CMK (cell line): ENCODE measurements at places on chromosomes 16 and 17.

DNA sequence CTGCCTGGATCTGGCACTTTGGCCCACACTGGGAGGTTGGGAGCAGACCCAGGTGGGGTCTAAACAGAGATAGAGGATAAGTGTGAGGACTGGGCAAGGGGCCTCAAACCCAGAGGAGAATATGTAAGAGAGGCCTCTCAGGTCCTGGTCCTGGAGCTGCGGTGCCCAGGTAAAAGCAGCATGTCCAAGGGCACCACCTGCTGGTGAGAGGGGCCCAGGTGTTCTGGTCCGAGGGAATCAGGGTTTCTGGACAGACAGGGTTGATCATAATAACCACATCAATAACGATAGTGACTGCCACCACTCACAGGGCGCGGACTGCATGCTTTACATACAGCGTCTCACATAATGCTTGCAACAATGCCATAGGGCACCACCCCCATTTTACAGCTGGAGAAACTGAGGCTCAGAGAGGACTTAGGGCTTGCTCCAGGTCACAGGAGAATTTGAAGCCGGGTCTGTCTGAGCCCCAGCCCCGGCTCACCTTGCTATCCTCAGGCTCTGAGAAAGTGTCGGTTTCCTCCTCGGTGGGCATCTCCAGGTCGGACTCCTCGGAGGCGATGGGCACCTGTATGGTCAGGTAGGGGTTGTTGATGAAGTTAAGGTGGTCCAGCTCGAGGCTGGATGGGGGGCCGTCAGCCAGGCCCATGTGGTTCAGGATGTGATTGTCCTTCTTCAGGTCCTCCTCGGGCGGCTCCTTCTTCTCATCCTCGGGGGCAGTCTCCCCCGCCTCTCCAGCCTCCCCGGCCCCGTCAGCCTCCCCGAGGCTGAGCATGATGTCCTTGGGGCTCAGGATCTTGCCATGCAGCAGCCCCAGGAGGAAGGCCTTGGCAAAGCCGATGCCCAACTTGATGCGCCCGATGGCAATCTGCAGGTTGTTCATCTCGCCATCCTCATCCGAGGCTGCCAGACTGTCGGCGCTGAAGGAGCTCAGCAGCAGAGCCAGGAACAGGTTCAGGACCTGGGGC is 19.1 kb upstream of the CD79B start:
- DNase-seq, result no peak

- DNase-seq, result no peak
Measured at GRCh38 chr16:9977333-9977897, 204.8 kb downstream of the GRIN2A start.

GRCh38 chr17:56755310-56755709 is 78.4 kb downstream of the C17orf67 start:
- no peak for DNase-seq

DNA sequence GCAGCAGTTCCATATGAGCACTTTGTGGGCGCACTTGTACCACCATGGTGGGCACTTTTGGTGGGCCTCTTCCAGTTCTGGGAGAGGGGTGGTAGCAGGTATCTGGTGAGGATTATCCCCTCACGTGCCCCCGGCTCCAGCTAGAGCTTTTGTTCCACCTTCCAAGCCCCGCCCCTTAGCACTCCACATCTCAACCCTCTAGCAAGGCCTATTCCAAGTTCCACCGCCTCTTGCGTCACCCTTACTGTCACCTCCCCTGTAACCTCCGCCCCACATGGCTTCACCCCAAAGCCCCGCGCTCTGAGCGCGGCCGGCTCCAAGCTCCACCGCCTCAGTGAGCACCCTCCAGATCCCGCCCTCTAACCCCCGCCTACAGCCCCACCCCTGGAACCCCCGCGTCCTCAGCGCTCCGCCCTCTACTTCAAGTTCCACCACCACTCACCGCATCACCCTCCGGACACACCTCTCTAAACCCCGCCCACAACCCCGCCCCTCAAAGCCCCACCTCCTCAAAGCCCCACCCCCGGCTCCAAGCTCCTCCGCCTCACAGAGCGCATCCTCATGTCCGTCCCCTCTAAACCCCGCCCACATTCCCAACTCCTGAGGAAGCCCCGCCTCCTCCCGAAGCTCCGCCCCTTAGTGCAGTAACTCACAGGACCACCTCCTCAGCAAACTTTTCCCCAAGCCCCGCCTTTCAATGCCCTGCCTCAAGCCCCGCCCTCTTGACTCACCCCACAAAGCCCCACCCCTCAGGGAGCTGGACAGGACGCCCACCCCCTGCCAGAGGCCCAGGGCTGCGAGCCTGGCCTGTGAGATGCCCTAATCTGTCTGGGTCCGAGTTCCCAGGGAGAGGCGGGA is 11.1 kb downstream of the SCN4A start:
- peak; percentile 93 for DNase-seq

DNA sequence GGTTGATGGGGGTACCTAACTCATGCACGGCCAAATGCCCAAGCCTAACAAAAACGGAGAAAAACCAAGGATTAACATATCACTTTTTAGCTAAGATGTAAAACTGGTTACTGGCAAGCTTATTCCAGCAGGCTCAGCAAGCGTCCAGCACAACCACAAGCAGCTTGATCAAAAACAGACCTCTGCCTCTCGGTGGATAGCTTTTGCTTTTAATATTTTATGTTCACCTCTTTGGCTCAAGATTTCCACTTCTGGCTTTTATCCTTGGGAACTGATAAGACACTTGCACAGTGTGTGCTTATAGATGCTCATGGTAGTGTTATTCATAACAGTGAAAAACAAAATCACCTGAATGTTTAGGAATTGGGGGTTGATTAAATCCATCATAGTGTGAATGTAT is 206.9 kb upstream of the CACNG5 start:
- DNase-seq, result no peak

DNA sequence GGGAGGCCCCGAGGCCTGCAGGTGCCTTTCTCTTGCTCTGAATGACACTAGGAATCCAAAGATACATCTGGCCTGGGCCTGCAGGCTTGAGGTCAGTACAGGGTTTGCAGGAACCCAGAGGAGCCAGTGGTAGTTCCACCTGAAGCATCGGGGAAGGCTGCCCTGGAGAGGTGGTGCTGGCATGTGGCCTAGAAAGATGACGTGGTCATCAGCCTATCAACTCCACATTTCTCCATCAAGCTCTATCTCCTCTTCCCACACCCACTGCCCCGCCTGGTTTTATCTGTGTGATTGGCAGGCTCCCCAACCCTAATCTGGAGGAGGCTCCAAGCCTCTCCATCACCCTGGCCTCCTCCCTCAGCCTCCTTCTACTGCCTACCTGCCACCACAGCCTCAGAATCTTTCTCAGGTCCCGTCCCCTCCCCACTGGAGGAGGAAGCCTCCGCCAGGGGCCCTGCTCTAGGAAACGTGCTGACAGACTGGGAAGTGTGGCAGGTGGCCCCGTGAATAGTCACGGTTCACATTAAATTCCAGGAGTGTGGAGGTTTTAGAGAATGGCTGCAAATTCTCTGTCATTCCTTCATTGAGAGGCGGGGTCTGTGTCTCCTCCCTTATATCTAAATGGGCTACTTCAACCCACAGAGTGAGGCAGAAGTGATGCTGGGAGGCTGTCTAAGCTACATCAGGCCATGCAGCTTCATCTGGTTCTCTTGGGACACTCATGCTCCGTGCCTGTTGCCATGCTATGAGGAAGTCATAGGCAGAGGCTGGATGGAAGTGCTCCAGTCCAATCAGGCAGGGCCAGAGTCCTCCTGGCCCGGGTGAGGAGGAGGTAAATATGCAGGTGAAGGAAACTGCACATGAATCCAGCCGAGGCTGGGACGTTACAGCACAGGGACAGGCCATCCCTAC is 11.4 kb upstream of the MAP2K3 start:
- no peak for DNase-seq

DNA sequence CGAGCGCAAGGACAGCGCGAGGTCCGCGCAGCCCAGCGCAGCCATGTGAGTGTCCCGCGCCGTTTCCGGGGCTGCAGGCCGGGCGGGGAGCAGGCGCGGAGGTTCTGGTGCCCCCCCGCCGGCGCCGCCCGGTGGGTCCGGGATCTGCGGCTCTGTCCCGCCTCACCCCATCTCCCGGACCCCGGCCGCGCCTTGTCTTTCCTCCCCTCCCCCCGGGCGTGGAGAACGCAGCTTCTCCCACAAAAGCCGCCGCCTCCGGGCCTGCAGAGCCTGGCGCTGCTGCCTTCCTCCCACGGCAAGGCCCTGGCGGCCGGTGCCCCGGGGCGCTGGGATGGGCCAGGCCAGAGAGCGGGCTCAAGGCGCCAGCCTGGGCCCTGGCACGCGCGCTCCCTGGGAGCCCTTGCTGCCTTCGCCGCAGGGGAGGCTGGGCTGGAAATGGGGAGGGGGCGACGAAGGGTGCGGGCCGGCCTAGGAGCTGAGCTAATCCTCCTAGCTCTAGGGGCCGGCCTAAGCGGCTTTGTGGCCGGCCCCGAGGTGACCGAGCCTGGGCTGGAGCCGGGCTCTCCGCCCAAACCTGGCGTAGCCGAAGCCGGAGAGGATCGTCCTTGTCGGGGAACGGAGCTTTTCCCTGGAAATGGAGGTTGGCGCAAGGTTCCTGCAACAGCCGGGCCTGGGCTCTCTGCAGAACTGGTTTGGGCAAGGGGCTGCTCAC is 397 bp downstream of the RIPOR1 start:
- no peak for DNase-seq

DNA sequence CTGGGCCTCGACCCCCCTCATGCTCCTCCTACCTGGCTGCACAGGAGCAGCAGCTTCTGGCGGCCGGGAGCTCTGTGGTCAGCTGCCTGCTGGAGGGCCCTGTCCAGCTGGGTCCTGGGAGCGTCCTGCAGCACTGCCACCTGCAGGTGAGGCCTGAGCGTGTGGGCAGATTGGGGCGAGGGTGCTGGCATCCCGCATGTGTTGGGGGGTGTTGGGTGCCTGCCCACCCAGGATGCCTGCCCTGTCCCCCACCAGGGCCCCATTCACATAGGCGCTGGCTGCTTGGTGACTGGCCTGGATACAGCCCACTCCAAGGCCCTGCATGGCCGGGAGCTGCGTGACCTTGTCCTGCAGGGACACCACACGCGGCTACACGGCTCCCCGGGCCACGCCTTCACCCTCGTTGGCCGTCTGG is 16.5 kb downstream of the FCSK start:
- no peak for DNase-seq

DNA sequence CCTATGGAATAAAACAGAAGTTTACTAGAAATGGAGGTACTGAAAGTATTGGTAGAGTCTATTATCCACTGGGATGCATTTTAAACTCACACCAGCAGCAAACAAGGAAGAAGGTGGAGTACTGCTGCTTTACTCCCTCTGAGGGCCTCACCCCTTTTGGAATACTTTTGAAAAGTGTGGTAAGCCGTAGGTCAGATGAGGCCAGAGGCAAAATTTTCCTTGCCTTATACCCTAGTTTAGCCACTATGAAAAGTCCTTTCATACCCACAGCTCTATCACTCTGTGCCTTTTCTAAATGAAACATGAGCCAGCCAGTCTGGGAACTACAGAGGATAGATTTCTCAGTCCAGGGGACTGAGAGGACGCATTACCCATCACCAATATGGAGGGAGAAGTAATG is 14.0 kb downstream of the GDE1 start:
- no peak for DNase-seq

DNA sequence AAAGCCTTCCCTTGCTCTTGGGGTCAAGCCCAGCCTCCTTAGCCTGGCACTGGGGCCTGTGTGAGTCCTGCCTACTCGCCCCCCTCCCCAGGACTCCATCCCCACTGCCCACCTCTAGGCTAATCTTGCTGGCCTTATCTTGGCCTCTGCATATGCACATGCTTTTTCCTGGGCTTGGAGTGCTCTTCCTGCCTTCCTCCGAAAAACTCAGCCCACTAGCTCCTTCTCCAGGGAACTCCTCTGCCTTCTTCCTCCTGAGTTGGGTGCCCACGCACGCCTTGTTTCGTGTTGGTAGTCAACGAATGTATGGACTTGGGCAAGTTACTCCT is 16.5 kb downstream of the TBX2 start:
- DNase-seq, result no peak

- no peak for DNase-seq
Measured at GRCh38 chr16:10494343-10495030, 85.9 kb downstream of the EMP2 start.

- no peak for DNase-seq
Measured at GRCh38 chr17:50423553-50424159, 2.4 kb upstream of the ACSF2 start.

DNA sequence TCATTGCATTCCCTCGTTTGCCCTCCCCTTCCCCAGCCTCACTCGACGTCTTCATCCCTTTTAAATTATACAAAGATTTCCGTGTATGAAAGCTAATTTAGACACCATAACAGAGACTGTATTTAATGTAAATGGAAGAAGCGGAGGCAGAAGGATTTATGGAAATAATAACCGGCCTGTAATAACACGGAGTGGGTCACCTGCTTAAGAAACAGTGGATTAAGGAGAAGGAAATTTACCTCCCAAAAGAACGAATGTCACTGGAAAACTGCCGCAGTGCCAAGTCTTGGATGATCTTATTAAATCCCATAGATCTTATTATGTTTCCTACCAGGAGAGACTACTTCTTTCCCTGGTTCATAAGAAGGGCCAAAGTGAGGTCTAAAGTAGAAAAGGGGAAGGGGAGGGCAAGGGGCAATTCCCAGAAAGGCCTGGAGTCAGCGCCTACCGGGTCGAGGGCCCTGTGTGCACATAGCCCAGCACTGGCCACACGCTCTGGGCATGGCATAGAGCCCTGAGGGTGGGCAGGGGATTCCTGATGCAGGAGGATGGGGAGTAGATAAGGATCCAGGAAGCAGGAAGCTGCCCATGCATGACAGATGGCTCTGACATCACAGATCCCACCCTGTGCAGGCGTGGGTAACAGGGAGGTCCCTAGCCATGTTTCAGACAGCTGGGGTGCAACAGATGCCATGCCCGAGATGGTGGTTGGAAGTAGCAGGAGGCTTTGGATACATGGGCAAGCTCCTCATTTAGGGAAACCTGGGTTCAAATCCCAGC is 56.2 kb upstream of the RPL38 start:
- DNase-seq, result no peak

DNA sequence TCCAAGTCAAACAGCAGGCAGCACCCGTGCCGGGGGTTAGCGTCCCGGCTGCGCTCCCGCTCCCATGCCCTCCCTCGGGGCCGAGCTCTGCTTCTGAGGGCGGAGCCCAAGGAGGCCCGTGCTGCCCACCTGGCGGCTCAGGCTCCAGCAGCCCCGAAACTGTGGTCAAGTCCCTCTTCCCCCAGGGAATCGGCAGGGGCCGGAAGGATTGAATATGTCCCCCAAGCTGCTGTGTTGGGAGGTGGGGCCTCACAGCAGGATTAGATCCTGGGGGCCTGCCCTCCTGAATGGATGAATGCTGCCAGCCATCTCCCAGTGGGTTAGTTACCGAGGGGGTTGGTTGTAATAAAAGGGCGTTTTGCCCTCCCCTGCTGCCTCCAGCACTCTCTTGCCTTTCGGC is 33.9 kb downstream of the MAP2K3 start:
- DNase-seq, result no peak

GRCh38 chr17:78137392-78138203 is 7.0 kb downstream of the TMC8 start:
- no peak for DNase-seq

GRCh38 chr16:14375132-14375491 is 254.9 kb downstream of the PARN start:
- DNase-seq, result no peak

DNA sequence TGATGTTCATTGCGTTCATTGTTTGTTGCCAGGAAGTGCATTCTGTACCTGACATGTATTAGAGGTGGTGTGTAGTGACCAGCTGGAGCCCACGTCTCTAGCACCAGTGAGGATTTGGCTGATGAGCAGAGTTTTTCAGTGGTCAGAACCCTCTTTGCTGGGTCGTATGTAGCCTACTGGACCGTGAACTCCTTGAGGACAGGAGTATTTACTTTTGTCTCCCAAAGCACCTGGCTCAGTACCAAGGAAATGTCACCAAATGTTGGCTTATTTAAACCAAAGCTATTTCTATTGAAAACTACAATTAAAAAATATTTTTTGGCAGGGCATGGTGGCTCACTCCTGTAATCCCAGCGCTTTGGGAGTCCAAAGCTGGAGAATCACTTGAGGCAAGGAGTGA is 262.7 kb downstream of the SNX29 start:
- DNase-seq, result no peak
